Activated naive CD4-positive, alpha-beta T cell (primary cell): ENCODE measurements at places on chromosomes 11 and 22.

DNA sequence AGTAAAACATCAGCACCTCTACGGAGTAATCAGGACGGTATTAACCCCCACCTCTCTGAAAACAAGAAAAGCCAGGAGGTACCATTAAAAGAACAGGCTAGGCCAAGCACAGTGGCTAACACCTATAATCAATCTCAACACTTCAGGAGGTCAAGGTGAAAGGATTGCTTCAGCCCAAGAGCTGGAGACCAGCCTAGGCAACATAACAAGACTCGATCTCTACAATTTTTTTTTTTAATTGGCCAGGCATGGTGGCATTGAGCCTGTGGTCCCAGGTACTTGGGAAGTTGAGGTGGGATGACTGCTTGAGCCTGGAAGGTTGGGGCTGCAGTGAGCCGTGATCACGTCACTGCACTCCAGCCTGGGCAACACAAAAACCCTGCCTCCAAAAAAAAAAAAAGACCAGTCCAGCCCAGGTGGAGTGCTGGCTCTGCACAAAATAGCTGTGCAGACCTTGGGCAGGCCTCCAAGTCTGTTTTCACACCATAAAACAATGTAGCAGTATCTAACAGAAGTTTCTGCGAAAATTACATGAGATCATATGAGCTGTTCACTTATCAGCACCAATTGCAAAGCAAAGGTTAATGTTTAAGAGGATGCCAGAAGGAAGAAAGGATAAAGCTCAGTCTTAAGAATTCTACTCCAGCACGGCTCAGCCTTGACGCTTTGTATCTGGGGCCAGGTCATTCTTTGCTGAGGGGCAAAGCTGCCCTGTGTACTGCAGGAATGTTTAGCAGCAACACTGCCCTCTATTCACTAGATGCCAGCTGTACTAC is 14.8 kb downstream of the CHKA start:
- no peak for DNase-seq

- DNase-seq, result no peak
Observed at GRCh38 chr22:45460288-45461109, 42.2 kb upstream of the FBLN1 start.

DNA sequence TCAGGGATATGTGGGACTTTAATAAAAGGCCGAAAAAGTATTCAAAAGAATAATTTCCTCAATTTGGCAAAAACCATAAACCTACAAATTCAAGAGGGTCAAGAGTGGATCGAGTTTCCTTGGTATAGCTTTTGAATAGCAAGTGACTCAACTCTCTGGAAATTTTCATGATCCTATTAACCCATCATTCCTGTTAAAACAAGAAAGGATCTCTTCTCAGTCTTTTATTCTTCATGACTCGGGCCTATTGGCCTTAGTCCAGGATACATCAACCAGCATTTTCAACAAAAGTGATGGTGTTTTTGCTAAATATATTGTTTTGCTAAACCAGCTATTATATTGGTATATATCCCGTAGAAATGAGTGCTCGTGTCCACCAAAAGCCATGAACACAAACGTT is 110.3 kb downstream of the ATXN10 start:
- DNase-seq, result no peak

DNA sequence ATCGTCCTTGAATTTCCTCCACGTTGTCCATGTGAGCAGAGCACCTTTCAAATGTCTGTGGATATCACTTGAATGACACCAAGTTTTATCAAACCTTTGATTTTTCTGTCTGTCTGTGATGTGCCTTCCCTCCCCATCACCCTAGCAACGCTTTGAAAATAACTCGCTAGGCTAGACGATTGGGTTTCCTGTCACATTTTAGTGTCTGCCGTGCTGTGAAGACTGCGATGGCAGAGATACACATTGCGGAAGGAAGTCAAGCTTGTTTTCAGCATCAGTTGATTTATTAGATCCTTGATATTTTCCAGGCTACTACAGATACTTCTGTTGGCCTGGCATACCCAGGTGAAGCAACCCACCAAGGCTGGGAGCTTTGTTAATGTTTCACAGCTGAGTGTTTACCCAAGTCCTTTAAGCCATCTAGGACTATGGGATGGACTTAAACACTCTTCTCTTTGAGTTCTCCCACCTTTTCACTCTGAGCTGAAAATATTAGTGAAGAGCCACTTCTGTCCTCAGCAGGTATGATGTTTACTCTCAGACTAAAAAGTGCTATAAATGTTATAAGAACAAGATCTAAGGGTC is 93.6 kb upstream of the CD44 start:
- no peak for DNase-seq

DNA sequence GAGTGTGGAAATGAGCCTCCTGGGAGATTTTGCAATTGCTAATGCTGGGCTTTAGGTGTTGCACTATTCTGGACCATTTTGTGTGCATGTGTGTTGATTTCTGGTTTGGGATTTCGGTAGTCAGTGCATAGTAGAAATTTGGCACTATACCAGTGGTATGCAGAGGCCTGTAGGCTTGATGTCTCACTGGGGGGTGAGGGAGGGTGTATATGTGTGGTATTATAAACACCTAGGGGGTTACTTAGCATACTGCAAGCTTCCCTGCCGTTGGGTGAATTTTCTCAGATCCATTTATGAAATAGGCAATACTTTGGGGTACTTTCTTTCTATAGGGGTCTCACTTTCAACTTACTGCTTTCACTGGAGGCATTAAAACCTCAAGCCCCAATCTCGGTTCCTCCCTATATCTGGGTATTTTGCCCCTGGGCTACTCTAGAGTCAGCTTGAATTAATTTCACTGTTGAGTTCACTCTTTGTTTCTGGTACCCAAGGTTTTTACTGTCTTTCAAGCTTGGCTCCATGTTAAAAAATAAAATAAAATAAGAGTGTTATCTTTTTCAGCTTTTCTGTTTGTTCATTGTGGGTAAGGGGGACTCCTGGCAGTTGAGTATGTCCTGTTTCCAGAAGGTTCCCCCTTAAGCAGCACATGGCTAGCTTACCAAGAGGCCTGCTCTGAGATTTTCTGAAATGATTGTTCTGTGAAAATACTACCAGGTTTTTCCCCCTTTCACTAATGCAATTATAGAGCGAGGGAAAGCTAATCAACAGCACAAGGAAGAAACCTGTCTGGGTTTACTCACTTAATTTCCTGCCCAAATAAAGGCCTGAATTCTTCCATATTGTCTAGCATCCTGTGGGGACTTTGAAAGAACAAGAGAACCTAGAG is 45.8 kb downstream of the PPFIBP2 start:
- DNase-seq, result no peak

- DNase-seq, result no peak
Observed at GRCh38 chr11:77617892-77618291, 19.7 kb downstream of the CLNS1A start.
